NCI-H1048 (cell line): ENCODE measurements at places on chromosomes 2 and 18.

DNA sequence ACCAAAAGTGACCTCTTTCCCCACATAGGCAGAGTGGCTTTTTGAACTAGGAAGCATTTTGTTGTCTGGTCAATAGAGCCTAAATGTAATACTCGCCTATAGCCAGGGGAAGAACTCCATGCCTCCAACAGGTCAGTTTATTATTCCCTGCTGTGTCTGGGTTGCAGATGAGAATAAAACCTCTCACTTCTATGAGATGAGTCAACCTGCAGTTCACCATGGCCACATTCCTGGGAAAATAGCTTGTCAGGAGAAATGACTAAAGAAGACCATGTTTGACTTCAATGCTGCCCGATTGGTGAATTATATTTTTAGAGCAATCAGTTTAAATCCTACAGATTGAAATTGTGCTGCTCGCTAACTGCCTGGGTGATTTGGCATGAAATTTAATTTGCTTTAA lies 46.7 kb upstream of the LRRTM1 start:
- no peak for DNase-seq

- DNase-seq: no peak
These were observed 19.2 kb downstream of the MIB1 start for GRCh38 chr18:21759836-21760235.

- DNase-seq: no peak
These were observed 13.0 kb upstream of the CXCR1 start for GRCh38 chr2:218179782-218180181.

GRCh38 chr2:26692897-26693849 lies 651 bp downstream of the KCNK3 start:
- DNase-seq: peak; percentile 3

GRCh38 chr2:241654551-241654950 lies 17.1 kb downstream of the ATG4B start:
- no peak for DNase-seq

- DNase-seq: no peak
These were observed 2.2 kb downstream of the CD226 start for GRCh38 chr18:69945220-69946114.

DNA sequence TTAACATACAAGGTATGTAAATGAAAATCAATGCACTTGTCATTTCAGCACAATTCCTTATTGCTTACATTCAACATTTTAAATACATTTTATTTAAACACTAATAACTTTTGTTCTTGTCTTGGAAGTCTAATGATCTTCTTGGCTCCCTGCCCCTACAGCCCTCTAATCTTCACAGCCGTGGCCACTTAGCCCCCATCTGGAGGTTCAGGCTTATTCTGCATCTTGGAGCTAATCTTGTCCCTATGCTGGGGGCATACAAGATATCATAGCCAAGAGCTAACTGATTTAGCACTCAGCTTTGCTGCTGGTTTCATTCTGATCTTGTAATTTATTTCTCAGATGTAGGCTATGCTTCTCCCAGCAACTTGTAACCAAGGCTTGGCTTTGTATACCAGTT lies 140.8 kb downstream of the TMEFF2 start:
- DNase-seq: no peak

GRCh38 chr2:239689410-239689809 lies 288.6 kb upstream of the HDAC4 start:
- no peak for DNase-seq

- no peak for DNase-seq
These were observed 38.0 kb downstream of the CYP1B1 start for GRCh38 chr2:38037757-38038621.

- no peak for DNase-seq
These were observed 30.6 kb downstream of the ITSN2 start for GRCh38 chr2:24329700-24330099.

- no peak for DNase-seq
These were observed 122.0 kb upstream of the MYCN start for GRCh38 chr2:15818318-15818753.

DNA sequence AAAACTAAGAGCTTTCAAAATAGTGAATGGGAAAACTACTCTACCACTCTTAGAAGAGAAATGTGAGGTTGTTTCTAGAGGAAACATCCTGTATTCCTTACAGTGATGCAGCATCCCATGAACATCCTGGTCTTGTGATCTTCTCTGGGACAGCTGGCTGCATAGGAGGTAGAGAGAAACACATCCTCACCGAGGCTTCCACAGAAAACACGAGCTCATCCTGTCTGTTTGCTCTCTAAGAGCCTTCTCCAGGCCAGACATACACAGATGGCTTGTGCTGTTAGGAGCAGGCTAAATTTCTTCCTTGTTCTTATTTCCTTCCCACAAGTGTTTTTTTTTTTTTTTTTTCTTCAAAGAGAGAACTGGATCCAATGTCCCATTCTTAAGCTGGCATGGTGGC lies 14.7 kb upstream of the FZD7 start:
- no peak for DNase-seq

DNA sequence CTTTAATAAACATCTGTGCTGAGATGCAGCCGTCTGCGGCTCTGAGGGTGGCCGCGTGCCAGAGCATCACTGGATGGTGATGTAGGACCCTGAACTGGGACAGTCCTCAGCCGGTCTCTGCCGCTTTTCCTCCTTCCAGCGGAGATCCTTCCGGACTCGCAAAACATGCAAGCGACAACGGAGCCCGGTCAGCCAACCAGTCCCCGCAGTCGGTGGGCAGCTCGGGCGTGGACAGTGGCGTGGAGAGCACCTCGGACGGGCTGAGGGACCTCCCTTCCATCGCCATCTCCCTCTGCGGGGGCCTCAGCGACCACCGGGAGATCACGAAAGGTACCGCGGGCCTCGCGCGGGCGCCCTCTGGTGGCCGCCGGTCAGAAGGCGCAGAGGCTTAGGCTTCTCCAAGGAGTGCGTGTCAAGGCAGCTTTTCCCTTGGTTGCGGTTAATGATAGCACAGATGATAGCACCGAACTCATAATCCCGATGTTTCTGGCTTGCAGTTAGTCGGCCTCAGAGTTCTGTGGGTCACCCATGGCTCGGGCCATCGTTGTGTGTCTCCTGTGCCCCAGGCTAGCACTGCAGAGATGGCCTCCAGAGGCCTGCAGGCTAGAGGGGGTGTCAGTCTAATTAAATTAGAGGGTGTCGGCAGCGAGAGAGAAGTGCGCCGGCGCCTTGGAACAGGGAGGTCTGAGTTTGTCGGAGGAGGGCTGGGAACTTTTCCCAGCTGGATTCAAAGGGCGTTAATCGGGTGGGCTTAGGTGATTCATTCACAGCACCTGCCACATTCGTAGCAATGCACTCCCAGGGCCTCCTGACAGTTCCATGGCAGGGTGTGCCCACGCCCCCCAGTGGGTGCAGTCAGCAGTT lies 38.5 kb downstream of the LPIN1 start:
- DNase-seq: no peak

GRCh38 chr18:59301929-59302328 lies 16.5 kb downstream of the CPLX4 start:
- no peak for DNase-seq

DNA sequence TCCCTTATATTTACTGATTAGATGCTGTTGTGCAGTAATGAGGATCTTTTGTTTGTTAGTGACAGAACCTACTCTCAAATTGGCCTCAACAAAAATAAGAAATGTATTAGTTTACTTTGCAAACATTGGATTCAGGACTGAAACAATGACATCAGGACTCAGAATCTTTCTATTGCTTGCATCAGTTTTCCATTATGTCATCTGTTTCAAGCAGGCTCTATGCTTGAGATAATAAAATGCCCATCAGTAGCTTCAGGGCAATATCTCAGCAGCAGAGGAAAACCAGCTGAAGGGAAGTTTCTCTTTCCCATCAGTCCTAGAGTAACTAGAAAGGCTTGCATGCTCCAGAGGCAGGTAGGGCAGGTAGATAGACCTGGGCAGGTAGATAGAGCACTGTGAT lies 375.5 kb upstream of the SLC8A1 start:
- DNase-seq: no peak
